ENCODE measurements at places on chromosomes 3 and 15. TPM values are rescaled to one million over a fixed set of nuclear protein-coding genes. Genes with fewer than 3 reads are reported as not detected.

The ALS2CL gene
- total RNA-seq, result 2.0 TPM

DNA sequence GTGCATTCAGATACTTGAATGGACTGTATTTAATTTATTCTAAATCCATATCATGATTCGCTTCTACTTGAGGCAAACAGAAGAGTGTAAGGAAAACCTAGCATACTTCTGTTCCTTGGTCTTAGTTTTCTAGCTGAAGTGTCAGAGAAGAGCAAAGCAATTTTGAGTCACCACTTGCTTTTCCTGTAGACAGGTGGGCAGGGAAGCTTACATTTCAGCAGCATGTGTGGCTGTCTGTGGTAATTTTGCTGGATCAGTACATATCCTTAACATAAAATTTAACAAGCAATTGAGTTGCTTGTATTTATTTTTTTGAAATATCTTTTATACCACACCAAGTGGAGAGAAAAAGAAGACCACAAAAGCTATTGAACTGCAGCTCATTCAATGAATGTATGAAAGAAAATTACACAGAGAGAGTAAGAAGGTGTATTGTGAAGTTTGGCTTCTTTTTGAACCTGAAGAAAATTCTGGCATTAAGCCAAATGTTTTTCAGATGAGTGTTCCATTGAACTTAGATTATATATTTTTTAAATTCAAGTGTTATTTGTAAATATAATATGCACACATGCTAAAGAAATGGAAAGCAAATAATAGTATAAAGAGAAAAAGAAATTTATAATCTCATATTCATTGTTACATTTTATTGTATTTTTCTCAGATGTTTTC, 747.6 kb downstream of the NAALADL2 start:
- DNase-seq, result no peak

GRCh38 chr15:100720406-100720967, 118.1 kb downstream of the ASB7 start:
- no peak for DNase-seq

DNA sequence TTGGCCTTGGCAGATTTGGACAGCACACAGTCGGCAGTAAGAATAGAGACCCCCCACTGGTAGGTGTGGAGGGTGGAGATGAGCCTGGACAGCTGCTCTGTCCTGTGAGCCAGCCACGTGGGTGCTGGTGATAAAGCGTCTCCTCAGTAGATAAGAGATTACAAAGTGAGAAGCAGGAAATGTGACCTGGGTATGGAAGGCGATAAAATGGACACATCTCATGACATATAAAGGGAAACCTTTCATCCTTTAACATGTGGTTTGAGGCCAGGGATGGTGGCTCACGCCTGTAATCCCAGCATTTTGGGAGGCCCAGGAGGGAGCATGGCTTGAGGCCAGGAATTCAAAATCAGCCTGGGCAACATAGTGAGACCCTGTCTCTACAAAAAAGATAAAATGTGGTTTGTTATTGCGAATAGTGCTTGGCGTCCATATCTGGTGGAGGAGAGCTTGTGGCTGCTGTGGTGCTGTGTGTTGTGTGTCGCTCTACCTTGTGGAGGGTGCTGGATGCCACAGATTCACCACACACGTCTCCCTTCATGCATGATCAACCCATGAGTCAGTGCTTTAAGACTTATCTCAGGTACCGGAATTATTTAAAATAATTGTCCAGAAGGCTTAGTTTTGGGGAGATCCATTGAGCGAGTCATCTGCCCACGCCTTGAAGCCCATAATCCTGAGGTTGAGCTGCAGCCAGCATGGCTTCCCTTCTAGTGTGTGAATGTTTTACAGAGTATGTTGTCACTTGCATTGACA, 157.0 kb downstream of the GABRG3 start:
- DNase-seq, result no peak

The ANKRD63 gene
- total RNA-seq, result not detected

The TP63 gene
- total RNA-seq, result 0.68 TPM

DNA sequence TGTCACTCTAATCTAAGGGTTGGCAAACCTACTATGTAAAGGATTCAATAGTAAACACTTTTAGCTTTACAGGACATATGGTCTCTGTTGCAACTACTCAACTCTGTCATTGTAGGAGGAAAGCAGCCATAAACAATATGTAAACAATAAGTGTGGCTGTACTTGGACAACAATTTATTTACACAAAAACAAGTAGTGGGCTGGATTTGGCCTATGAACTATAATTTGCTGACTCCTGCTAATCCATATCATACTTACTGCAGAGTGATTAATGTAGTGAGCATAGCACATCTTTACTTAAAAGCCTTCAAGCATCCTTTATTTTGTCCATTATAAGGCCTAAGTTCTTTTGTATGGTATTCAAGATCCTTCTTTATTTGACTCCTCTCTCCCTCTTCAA, 441.9 kb downstream of the ZIC1 start:
- DNase-seq, result no peak

- no peak for DNase-seq
Observed at GRCh38 chr3:8635631-8636030, 9.0 kb downstream of the SSUH2 start.

The CGNL1 gene
- not detected for total RNA-seq

DNA sequence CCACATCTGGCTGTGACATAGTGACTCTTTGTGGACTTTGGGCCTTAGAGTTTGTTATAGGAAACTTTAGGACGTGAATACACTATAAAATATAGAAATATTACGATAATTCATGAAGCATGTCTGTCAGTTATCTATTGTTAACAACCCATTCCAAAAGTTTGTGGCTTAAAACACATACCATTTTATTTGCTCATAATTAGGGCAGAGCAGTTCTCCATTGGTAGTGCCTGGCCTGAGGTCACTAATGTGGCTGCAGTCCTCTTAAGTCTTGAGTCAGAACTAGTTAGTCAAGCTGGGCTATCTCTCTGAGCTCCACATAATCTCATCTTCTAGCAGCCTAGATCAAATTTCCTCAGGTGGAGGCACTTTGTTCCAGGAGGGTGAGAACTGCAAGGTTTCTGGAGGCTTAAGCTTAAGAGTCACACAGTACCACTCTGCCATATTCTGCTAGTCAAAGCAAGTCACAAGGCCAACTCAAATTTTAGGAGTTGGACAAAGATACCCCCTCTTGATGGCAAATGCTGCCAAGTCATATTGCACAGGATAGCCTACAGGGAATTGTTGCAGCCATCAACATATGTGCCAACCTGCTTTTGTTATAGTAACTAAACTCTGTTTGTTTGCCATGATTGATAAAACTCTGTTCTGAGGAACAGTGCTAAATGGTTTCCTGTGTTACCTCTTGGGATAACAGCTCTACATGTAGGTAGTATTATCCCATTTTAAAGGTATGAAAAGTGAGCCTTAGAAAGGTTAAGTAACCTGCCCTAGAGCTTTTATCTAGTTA, 8.7 kb downstream of the ATXN7 start:
- no peak for DNase-seq

The SH3BP5 gene
- total RNA-seq, result 18.9 TPM

- DNase-seq, result no peak
Observed at GRCh38 chr3:111803123-111803593, 55.9 kb upstream of the PHLDB2 start.

DNA sequence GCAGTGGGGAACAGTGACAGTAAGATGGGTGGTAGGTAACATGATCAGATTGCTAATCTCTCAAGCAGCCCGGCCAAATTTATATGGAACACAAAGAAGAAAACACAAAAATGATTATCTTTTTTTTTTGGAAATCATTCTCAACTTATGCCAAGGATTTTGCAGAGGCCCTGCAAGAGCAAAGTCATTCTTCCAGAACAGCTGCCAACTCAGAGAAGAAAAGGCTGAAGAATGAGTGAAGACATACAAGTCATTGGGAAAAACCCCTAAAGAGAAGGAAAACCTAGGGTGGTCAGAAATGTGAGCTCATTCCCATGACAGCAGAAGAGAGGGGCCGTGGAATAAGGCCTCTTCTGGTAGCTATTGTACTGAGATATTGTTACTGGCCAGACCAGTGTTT, 246.7 kb downstream of the SHOX2 start:
- DNase-seq, result no peak

- DNase-seq, result no peak
Observed at GRCh38 chr3:100899440-100900091, 93.7 kb downstream of the ABI3BP start.

DNA sequence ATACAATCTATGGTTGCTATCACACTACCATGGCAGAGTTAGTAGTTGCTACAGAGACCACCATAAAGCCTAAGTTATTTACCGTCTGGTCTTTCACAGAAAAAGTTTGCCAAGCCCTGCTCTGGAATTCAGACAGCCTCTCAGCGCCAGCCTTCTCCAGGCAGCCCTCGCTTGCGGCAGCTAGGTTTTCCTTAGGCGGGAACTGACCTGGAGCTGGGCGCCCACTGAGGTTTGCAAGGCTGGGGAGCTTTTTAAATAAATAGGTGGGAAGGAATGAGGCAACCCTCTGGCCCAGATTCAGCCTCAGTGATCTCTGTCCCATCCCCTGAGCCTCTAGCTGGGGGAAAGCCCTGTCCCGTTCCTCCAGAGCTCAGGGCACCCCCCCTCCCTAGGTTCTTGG, 1.2 kb downstream of the CTSH start:
- no peak for DNase-seq

The AZI2 gene
- 62.1 TPM for total RNA-seq

GRCh38 chr15:99504071-99504822, 61.5 kb upstream of the MEF2A start:
- no peak for DNase-seq

The CASR gene
- not detected for total RNA-seq

The XCR1 gene
- not detected for total RNA-seq

DNA sequence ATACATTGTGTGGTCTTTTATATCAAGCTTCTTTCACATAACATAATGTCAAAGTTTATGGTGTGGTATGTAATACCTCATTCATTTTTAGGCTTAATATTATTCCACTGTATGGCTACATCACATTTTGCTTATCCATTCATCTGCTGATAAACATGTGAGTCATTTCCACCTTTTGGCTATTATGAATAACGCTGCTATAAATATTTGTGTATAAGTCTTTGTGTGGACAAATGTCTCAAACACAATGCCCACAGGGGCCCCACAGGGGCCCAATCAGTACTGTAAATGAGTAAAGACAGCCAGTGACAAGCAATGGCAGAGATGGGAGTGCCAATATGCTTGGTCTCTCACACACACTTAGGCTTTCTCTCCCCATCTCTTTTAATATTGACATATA, 54.2 kb downstream of the PIK3R4 start:
- no peak for DNase-seq

GRCh38 chr3:49732597-49732996, 8.8 kb upstream of the GMPPB start:
- peak; percentile 39 for DNase-seq

DNA sequence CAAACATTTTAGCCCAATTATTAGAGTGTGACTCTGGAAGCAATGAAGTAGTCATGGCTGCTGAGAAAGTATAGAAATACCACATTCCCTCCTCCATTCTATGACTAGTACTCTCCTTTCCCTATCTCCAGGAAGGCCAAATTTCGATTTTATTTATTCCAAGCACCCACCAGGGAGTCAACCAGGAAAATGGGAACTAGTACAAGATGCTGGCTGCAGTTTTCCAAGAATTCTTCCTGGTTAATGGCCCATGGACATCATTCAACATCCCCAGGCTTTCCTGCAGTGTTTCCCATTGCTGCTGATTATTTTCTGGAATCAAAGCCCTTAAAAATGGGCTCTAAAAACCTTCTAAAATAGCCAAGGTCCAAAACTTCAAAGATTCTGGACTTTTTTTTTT, 247.9 kb upstream of the STT3B start:
- DNase-seq, result no peak

GRCh38 chr15:45338417-45338816, 39.9 kb downstream of the GATM start:
- no peak for DNase-seq
